ENCODE measurements at places on chromosomes 12 and 14.

- DNase-seq, result no peak
Measured at GRCh38 chr12:8123124-8123912, at the start of gene CLEC4A. CLEC4A (plus strand) TSS chr12:8123617; CDS start chr12:8123879, 262 bp downstream.

DNA sequence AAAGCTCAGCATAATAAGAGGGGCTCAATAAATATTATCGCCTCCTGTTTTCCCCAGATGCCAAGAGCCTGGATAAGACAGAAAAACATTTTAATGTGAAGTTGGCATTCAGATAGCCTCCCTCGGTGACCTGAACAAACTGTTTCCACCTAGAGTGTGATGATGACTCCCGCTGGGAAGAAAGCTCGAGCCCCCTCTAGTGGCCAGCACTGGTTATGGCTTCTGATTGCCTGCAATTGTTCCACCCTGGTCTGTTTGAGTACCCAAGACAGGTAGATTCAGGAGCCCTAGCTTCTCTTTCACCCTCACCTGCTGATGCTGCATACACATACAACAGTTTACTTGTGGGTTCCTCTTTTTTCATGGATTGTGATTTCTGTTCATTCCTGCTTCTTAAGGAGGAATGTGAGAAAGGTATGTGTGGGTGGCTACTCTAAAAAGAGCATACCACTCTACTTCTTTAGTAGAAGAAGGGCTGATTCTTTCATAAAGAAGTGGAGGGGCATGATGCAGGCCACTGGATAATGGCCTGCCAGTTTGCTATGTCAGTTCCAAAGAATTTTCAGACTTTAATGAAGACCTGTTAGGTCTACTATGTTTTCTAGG lies 6.4 kb downstream of the ERG28 start:
- peak; percentile 88 for DNase-seq

DNA sequence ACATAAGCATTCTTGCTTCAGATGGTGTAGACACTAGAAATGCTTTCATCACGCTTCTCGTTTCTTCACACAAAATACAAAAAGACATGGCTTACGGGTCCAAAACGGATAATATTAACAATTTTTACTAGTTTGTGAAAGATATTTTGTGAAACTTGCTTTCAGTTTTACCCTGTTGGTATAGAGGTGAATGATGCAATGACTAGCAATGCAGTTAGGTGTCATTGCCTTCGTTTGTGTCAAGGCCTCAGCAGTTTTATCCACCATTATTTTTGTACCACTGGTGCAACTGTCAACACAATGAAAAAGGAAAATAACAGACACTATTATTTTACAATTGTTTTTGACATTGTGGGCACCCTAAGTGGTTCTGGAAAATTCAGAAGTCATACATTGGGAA lies 323.0 kb downstream of the FLRT2 start:
- DNase-seq, result no peak

- no peak for DNase-seq
Measured at GRCh38 chr12:110282300-110282860, 1.3 kb downstream of the ATP2A2 start.

- DNase-seq, result no peak
Measured at GRCh38 chr12:68100241-68100640, 59.3 kb downstream of the IFNG start.

GRCh38 chr12:44015333-44015941 lies 179.6 kb downstream of the TMEM117 start:
- no peak for DNase-seq
